ENCODE measurements at places on chromosomes 12 and 14. TPM values are rescaled to one million over a fixed set of nuclear protein-coding genes. Genes with fewer than 3 reads are reported as not detected.

SERPINA10 gene
- total RNA-seq: not detected

ACOT6 gene
- not detected for total RNA-seq

TTC9 gene
- total RNA-seq: 0.06 TPM

CRACR2A gene
- total RNA-seq: 13.2 TPM

BTG1 gene
- 65.8 TPM for total RNA-seq

TMPRSS12 gene
- not detected for total RNA-seq

SLC25A21 gene
- 1.3 TPM for total RNA-seq

CLEC6A gene
- total RNA-seq: not detected

GALC gene
- total RNA-seq: 17.1 TPM

CLEC14A gene
- 339 TPM for total RNA-seq

GLS2 gene
- total RNA-seq: 0.44 TPM

SRRM4 gene
- total RNA-seq: not detected

CCDC177 gene
- not detected for total RNA-seq

C12orf50 gene
- not detected for total RNA-seq

IL22 gene
- total RNA-seq: not detected

KLRC1 gene
- total RNA-seq: not detected

MAP1LC3B2 gene
- 0.32 TPM for total RNA-seq

SENP1 gene
- total RNA-seq: 7.3 TPM

GLIPR1 gene
- total RNA-seq: 1.1 TPM

RNASE2 gene
- total RNA-seq: not detected

POTEG gene
- total RNA-seq: not detected

SEL1L gene
- total RNA-seq: 41.0 TPM

AKAP5 gene
- 0.32 TPM for total RNA-seq

TDRD9 gene
- 0.06 TPM for total RNA-seq

CELA1 gene
- total RNA-seq: not detected

PLCZ1 gene
- not detected for total RNA-seq

JPH4 gene
- under 0.01 TPM for total RNA-seq

TMEM30B gene
- total RNA-seq: under 0.01 TPM

PPP2R5C gene
- total RNA-seq: 44.4 TPM

CMTM5 gene
- total RNA-seq: not detected

AJUBA gene
- total RNA-seq: 94.0 TPM

LIN52 gene
- 10.2 TPM for total RNA-seq

RDH16 gene
- total RNA-seq: 0.19 TPM

BRI3BP gene
- 2.9 TPM for total RNA-seq

WIF1 gene
- not detected for total RNA-seq
